Activated T-helper 17 cell treated with anti-CD3 and anti-CD28 coated beads, Interleukin-2, amount 50 U/mL, for 72 hours (primary cell): ENCODE measurements at places on chromosomes 2 and 18. TPM values are rescaled to one million over a fixed set of nuclear protein-coding genes. Genes with fewer than 3 reads are reported as not detected.

- ATAC-seq, result no peak
Observed at GRCh38 chr2:85852152-85852840, 36.5 kb downstream of the ST3GAL5 start.

DNA sequence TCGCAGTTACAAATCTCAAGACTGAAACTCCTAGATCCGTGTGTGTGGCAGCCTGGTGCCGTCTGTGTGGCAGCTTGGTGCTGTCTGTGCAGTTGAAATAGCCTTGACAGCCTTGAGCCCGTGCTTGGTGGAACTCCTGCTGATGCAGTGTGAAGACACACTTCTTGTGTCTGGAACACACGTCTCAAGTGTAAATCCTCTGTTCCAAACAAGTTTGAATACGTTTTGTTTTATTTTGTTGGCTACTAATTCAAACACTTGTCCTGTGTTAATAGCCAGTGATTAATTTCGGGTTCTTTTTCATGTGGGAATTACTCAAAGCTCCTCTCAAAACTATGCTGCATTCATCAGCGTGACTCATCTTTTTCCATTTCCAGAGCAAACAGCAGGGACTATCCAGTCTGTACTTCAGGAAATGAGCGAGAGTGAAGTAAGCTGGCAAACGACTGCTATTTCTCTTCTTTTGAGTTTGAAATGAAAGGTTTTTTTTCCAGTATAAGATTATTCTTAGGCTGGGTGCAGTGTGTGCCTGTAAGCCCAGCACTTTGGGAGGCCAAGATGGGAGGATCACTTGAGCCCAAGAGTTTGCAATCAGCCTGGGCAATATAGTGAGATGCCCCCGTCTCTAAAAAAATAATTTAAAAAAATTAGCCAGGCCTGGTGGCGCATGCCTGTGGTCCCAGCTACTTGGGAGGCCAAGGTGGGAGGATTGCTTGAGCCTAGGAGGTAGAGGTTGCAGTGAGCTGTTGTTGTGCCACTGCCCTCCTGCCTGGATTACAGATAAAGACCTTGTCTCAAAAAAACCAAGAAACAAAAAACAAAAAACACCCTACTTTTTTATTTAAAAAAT, 152.9 kb downstream of the SPP2 start:
- peak; percentile 89 for ATAC-seq

Gene ACVR1C
- total RNA-seq, result 2.8 TPM

Gene CFAP65
- total RNA-seq, result not detected
